Stimulated activated CD4-positive, alpha-beta T cell treated with anti-CD3 and anti-CD28 coated beads, Interleukin-4, amount 100 ng/mL, for 4 hours (primary cell): ENCODE measurements at places on chromosomes 2 and 18.

DNA sequence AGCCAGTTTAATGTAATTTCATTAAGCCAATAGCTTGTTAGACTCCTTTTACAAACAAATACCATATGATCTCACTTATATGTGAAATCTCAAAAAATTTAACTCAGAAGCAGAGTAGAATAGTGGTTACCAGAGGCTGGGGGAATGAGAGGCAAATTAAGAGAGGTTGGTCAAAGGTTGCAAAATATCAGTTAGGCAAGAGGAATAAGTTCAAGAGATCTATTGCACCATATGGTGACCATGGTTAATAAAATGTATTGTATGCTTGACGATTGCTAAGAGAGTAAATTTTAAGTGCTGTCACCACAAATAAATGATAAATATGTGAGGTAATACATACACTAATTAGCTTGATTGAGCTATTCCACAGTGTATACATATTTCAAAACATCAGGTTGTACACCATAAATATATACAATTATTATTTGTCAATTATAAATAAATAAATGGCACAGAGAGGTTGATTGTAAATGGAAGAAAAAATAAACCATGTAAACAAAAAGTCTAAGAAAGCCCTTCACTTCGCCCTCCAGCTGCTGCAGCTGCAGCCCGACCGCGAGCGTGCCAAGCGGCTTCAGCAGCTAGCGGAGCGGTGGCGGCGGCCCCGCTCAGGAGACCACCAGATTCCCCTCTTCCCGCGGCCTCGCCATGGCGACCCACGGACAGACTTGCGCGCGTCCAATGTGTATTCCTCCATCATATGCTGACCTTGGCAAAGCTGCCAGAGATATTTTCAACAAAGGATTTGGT is 23.0 kb upstream of the ACTR2 start:
- no peak for DNase-seq

GRCh38 chr18:59516356-59517155 is 157.5 kb upstream of the LMAN1 start:
- no peak for DNase-seq

DNA sequence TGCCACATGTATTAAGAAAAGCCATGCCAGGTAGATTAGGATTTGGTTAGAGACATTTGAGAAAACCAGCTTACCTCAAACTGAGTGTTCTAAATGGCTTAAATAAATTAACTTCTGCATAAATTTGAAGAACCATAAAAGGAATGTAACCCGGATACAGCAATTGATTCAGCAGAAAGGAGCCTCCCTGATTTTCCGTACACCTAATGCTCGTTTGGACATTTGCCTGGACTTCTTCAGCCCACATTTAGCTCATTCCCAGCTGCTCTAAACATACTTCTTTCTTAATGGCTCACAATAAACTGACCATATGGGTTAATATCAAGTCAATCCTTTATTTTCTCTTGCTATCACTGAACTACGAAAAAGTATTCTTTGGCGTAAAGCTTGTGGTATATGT is 392.4 kb downstream of the ZNF516 start:
- DNase-seq = no peak

GRCh38 chr2:154849482-154849881 is 151.0 kb downstream of the KCNJ3 start:
- no peak for DNase-seq
